ENCODE measurements at places on chromosomes 2 and 18.

GRCh38 chr2:16665748-16666448 is at the start of gene CYRIA:
Gene CYRIA, minus strand, starts transcription at chr2:16665834. Its CDS starts 77,715 bp downstream, at chr2:16588119.
- peak; percentile 74 for DNase-seq

- DNase-seq = peak; percentile 69
These were observed 57.6 kb downstream of the ATOH8 start for GRCh38 chr2:85811180-85812093.

DNA sequence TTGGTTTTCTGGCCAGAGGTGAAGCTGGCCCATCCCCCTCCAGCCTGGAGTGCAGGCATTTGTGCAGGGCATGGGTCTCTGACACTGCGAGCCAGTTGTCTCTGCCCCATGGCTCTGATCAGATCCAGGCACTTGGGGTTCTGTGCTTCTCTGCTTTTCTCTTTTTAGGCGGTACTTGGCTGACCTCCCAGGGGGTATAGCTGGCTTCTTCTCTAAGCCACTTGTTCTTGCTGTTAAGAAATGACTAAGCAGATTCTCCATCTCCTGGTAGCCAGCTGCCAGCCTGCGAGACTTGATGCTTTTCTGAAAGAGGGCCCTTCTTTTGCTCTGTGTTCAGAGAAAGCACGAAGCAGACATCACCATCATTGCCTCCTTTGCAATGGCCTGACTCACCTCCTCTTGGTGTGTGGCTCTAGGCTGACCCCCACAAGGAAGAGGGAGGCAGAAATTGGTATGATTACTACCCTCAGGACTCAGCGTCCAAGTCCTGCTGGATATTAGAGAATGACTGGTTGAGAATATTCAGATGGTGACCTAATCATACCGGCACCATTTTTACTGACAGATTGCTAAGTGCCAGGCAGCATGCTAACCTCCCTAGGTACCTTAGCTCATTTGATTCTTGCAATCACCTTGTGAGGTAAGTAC is 32.7 kb downstream of the TNP1 start:
- peak; percentile 12 for DNase-seq

GRCh38 chr2:192544371-192544955 is 349.7 kb upstream of the TMEFF2 start:
- no peak for DNase-seq

GRCh38 chr2:218745559-218746469 is 35.2 kb downstream of the TTLL4 start:
- no peak for DNase-seq

DNA sequence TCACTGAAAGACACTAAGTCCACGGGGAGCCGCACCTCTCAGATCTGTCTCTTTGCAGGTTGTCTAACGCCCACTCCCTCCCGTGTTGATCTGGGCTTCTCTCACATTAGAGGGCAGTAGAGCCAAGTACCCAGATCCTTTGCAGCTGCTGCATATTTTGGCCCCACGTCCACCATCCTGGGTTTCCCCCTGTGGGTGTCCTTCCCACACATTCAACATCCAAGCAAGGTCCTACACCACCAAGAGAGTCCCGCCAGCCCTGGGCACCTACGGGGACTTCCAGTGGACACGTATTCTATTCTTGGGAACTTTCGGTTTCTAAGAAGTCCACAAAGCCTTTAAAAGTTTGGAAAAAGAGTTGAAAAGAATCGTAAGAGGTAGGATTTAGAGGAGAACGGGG is 116.6 kb downstream of the ATL2 start:
- peak; percentile 19 for DNase-seq

DNA sequence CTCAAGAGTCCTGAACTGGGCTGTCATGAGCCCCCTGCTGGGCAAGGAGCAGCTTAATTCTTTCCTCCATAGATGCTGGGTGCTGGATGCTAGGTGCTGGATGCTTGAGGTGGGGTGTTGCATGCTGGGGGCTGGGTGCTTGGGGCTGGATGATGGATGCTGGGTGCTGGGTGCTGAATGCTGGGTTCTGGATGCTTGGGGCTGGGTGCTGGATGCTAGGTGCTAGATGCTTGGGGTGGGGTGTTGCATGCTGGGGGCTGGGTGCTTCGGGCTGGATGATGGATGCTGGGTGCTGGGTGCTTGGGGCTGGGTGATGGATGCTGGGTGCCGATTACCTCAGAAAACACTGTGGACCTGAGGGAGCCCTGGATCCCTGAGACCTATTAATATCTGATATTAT is 837.7 kb downstream of the GALR1 start:
- DNase-seq = no peak

DNA sequence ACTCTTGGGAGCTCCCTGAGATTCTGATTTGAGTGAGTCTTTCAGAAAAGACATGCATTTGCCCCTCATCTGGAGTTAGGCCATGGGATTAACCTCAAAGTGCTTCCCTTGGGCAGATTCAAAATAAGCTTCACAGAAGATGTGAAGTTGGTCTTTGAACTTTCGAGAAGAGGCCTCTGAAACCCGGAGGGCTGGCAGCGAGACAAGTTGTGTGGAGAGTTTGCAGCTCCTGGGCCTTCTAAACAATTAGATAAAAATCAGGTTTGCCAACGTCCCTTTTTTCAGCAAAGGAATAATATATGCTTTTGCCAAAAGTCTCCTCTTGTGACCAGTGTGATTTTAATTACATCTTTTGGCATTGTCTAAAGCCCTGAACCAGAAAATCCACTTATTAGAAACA is 489.7 kb downstream of the SOX11 start:
- no peak for DNase-seq
